ENCODE measurements at places on chromosomes 5 and 9.
A peak's percentile ranks its signal among the peaks of the same experiment; 100 is the strongest.

DNA sequence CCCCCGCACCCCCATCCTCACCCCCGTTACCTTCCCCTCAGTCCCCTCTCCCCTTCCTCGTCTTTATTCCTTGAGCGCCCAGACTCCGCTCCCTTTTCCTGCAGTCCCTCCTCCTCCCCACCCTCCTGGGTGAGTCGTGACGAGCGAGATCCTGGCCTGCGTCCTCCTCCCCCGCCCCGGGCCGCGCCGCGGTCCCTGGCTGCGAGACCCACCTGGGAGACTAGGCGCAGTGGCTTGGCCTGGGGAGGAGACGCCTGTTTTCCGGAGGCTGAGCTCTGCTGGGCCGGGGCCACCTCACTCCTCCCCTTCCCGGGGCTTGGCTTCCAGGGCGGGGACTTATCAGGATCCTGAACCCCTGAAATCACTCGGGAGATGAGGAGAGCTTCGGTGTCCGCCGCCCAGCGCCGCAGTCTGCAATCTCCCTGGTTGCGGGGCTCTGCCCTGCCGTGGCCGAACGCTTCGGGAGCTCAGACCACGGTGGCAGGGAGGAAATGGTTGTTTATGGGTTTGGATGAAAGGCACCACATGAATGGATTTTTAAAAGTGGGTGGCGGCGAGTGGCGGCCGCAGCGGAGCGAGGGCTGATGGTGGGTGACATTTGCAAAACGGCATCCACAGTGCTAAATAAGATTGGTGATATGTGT, 984 bp downstream of the STXBP1 start:
- DNase-seq = no peak

DNA sequence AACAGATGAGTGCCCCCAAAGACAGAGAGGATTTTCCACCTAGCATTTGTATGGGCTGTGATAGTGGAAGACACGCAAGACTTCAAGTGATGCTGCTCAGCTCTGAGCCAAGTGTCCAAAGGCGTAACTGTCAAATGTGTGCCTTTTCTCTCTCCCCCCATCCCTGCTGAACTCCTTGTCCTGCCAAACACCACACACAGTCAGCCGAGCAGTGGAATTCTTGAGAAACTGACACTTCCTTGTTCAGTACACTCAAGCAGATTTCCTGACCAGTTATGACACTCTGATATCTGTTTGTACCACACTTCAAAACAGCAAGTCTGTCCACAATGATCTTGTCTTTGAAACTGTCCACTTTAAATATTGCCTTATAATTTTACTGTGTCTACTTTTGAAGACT, 166.4 kb downstream of the PIK3R1 start:
- no peak for DNase-seq

- no peak for DNase-seq
These were observed 13.9 kb downstream of the PTTG1 start for GRCh38 chr5:160435532-160435931.

- no peak for DNase-seq
These were observed 49.2 kb downstream of the EBF1 start for GRCh38 chr5:159050316-159051143.

- DNase-seq = no peak
These were observed 320.1 kb upstream of the TARS1 start for GRCh38 chr5:33120671-33121070.

DNA sequence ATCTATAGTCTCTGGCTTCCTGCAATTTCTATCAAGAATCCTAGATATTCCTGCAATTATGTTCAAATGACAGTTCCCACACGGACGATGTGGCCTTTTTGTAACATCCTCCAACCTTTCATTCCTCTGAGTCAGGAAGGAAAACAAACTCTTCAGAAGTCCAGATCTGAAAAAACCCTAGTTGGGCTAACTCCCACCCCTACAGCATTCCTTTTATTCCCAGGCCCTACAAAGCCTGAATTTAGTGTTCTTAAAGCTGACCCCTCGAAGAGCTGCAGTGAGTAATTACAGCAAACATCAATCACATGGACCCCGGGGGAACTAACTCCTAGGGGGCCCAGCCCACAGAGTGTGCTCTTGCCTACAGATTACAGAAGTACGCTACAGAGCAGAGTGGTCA, 99.7 kb downstream of the SERINC5 start:
- DNase-seq = no peak

- no peak for DNase-seq
These were observed 127.1 kb downstream of the DAB2IP start for GRCh38 chr9:121778252-121779225.

DNA sequence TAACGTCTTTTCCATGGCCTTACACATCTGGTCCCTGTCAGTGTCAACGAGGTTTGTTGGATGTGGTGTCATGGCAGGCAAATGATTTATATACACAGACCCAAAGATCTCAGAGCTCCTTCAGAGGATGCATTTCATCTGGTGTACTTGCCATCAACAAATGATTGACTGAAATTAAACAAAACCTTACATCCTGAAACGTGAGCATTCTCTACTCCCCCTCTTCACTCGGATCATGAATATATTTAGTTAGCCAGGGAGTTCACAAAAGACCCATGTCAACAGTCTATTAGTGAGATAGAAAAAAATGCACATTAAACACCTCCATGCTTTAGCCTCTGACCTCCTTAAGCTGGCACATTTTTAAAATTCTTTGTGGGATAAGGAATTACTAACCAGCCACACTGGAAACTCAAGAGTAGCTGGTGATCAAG, 215.6 kb downstream of the EFNA5 start:
- DNase-seq = no peak

DNA sequence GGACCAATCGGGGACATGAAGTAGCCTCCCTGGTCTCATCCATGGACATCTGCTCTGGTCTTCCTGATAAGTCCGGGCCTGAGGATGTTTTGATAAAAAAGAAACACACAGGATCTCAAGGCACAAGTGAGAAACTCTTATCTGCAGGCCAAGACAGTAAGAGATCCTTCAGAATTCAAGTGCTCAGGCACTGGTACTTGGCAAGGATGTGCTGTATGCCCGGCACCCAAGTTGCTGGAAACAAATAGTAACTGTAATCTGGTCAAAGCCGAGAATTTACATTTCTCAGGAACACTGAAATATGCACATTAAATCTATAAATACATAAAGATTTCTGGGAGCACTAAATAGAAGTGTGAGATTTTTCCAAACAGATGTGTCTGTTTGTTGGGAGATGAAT, 165.7 kb downstream of the SPOCK1 start:
- no peak for DNase-seq

GRCh38 chr9:8857926-8858595, 1058.5 kb upstream of the DMAC1 start:
- peak; percentile 70 for DNase-seq

DNA sequence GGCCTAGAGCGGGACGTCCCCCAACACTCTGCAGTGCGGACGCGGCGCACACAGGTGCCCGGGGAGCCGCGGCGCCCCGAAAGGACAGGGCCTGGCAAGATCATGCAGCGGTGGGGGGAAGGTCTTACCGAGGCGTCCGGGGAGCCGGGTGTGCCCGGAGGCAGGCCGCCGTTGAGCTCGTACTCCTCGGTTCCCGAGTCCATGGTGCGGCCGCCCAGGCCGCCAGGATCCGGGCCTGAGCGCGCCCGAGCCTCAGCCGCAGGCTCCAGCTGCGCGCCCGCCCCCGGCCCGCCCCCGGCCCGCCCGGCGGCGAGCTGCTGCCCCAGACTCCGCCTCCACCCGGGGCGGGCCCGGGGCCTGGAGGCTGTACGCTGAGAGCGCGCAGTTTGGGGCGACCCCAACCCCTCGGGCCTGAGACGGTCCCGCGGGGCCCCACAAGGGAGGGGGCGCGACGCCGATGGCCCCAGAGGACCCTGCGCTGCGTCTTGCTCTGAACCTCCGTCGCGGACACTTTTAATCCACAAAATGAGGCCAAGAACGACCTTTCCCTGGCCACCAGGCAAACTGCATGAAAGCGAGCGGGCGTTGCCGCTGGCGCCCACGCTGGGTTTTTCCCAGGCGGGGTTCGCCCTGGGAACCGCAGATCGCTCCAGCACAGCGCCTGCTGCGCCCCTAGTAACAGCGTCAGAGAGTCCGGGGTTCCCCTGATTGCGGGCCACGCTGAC, at the start of gene NINJ1:
Gene NINJ1 (minus strand): TSS at position 237 of the 725 bp plus-strand sequence. CDS start 34 bp downstream, at position 203.
- peak; percentile 69 for DNase-seq

- no peak for DNase-seq
These were observed 58.8 kb upstream of the RNF130 start for GRCh38 chr5:180130291-180130869.

DNA sequence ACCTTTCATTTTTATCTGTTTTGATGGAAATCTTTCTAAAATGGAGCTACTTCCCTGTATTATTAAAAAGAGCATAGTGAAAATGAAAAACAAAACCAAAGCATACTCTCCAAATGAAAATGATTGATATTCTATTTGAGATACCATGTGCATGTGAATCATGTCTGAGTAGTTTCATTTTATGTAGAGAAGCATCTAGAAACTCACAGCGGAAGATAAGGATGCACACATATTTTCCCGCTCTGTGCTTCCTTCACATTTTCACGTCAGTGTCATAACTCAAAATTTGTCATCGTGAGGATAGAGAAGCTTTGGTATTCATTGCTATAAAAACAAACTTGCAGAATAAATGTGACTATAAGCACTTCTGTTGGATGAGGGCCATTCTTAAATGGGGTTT, 34.0 kb upstream of the CLINT1 start:
- DNase-seq = no peak

DNA sequence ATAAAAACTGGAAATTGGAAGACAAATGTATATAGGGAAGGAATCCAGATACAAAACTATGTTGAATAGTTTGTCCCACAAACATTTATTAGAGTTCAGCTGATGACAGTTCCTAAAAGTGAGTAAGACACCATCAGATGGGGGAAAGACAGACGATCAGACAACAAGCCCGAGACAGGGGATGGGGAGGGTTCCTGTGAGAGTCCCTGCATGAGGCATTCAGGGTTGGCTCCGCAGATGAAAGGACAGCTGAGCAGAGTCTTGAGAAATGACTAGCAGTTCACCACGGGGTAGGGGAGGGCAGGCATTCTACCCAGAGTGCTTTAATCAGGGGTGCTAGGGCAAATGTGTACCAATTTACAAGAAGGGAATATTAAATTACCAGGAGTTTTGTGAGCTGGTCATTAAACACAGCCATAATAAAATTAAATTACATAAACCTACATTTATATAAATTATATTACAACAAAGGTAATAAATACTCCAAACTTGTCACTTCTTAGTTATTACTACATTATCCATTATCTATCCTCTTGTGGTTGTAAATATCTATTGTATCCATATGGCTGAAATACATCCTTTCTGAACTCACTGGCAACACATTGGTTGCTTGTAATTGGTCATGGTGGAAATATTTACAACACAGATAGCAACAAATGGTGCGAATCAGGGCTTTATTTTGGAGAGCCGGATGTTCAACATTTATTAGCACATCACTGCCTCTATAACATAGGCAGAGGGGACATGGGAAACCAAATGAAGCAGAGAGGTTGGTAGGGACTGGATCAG, 27.8 kb downstream of the TNFSF15 start:
- no peak for DNase-seq

DNA sequence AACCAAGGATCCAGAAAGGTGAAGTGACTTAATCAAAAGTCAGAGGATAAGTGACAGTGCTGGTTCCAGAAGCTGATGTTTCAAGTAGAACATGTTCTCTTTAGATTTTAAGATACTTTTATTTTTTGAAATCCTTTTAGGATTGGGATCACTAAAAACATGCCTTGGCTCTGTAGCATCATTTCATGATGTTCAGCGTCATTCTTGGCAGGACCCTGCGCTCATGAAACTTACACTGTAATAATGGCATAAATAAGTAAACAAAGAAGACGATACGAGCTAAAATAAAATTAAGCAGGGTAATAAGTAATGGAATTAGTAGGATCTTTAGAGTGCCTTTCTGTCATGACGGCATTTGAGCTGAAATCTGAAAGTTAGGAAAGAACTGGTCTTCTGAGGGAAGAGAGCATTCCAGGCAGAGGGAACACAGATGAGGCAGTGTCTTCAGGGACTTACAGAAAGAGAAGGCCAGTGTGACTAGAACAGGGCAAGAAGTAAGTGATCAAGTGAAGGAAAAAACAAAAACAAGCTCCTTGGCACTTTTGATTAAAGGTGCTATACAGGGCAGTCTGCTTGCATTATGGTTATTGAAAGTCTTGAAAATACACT, 19.9 kb downstream of the CTNNA1 start:
- no peak for DNase-seq

GRCh38 chr9:106745876-106746275, 117.1 kb upstream of the ZNF462 start:
- no peak for DNase-seq

GRCh38 chr5:170380361-170380951, 8.7 kb downstream of the KCNMB1 start:
- DNase-seq = no peak

DNA sequence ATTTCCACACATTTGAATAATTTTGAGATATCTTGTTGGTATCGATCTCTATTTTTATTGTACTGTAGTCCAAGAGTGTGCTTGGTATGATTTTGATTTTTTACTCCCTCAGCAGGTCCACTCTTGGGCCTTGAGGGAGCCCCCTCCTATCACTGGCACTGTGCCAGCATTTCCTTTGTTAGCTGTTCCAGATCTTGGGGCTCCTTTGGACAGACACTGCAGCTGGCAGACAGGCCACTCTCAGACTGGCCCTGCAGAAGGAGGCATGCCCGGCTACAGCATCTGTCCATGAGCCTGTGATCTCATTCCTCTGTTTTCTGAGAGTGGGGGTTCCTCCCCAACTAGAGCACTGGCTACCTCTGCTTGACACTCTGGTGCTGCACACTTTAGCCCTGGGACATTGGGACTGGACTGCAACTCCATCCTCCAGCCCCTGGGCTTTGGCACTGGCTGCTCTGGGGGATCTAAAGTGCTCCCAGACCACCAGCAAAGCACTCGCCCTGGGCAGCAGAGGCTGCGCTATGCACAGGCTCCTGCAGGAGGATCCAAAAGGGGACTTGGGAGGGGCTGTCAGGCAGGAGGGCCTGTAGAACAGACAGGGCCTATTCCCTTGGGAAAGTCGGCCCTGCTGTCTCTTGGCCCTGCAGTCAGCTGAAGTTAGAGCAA, 271.3 kb upstream of the DMAC1 start:
- DNase-seq = no peak
